Endothelial cell of coronary artery (primary cell): ENCODE measurements at places on chromosomes 3 and 15. TPM values are rescaled to one million over a fixed set of nuclear protein-coding genes. Genes with fewer than 3 reads are reported as not detected.

A4GNT gene
- not detected in 2 replicates for total RNA-seq

SH2D7 gene
- not detected in 2 replicates for total RNA-seq

MANF gene
- 136 and 150 TPM in 2 replicates for total RNA-seq

PYDC2 gene
- total RNA-seq, result not detected in 2 replicates

IL17RC gene
- total RNA-seq, result 12.1 and 14.7 TPM in 2 replicates

TEX9 gene
- total RNA-seq, result 1.0 and 1.6 TPM in 2 replicates

NR1I2 gene
- total RNA-seq, result under 0.01 and 0.09 TPM in 2 replicates

AGBL1 gene
- total RNA-seq, result not detected in 2 replicates

ASB14 gene
- total RNA-seq, result not detected in 2 replicates

C3orf49 gene
- not detected in 2 replicates for total RNA-seq

PGBD4 gene
- 0.90 and 2.0 TPM in 2 replicates for total RNA-seq

CCK gene
- not detected in 2 replicates for total RNA-seq

FNDC3B gene
- total RNA-seq, result 117 and 186 TPM in 2 replicates

PLOD2 gene
- total RNA-seq, result 156 and 649 TPM in 2 replicates

SLC24A1 gene
- total RNA-seq, result 2.7 and 3.8 TPM in 2 replicates

PRKCD gene
- total RNA-seq, result 2.7 and 4.6 TPM in 2 replicates

GP9 gene
- total RNA-seq, result not detected in 2 replicates

GOLGA8S gene
- total RNA-seq, result under 0.01 and 0.09 TPM in 2 replicates

TAGLN3 gene
- total RNA-seq, result not detected in 2 replicates

RPL14 gene
- total RNA-seq, result 663 and 737 TPM in 2 replicates

COL6A5 gene
- total RNA-seq, result not detected in 2 replicates

MUC13 gene
- 0.18 TPM in 1 of 2 replicates, not detected in the other for total RNA-seq
